NCI-H446 treated with DMSO at 0.1 percent for 48 hours (cell line): ENCODE measurements at places on chromosomes 7 and 10.

DNA sequence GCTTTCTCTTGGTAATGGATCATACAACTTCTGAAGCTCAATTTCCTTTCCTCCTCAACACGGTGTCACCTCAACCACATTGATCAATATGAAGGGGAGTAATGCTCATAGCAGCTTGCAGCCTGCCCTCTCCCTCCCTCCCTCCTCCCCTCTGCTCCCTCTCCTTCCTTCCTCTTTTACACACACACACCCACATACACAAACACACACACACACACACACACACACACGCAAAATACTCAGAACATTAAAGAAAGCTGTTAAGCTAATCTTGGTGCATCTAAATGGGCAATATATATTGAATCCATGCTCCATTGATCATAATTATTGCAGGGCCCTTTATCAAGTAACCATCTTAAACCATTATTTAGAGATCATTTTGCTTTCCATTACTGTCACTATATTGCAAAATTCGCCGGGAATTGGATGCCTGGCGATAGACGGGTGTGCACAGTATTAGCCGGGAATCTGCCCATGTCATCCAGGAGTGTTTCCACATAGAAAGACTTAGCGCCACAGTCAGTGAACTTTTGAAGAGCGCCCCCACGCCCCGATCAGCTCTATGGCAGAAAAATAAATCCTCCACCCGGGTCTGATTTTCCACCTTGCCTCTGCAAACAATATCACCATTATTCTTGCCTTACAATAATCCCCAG lies 122.0 kb downstream of the PRLHR start:
- no peak for DNase-seq

- no peak for DNase-seq
These were observed 1018.0 kb upstream of the CELF2 start for GRCh38 chr10:9999627-10000026.

DNA sequence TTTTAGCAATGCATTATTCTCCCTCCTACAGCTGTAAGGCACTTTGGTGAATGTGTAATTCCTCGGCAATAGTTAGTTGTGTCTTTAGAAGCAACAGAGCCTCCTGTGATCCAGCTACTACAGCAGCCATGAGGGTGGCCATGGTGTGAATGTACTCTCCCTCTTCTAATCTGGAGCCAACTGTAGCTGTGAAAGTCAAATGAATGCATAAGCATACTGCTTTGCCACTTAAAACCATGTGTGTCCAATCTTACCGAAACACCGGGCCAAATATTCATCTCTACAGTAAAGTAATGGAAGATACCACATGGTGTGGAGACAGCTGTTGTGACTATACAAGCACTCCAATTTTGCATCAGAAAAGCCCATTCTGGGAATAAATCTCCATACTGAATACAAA lies 195.0 kb downstream of the DNAJC1 start:
- DNase-seq: peak; percentile 59

DNA sequence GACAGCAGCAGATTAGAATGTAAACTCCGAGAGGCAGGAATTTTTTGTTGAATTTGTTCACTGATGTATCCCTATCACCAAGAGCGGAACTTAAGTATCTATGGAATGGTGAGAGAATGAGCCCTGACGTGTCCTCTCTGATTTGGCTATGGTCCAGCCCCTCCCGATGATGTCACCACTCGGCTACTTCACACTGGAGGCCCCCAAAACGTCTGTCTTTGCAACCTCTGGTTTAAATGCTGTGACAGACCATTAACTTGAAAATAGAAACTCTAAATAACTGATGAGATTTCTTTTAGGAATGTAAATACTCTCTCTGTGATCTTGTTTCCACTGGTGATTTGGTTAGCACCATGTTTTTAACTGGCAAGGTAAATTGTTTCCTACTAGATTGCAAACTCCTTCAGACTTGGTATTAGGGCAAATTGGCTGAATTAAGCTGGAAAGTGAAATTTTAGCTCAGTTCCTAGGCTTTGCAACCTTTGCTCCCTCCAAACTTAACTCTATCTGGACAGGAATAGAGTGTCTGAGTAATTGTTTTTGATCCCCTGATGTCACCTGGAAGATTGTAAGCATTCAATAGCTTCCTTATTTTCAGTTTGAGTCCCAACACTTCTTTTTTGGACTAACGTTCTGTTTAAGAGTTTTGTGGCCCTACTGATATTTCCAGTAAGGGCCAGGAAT lies 19.1 kb downstream of the SLC16A12 start:
- DNase-seq: no peak

- DNase-seq: no peak
These were observed 373 bp downstream of the PAXIP1 start for GRCh38 chr7:155002411-155003091.

GRCh38 chr7:38291117-38291647 lies 17.7 kb upstream of the TARP start:
- no peak for DNase-seq

DNA sequence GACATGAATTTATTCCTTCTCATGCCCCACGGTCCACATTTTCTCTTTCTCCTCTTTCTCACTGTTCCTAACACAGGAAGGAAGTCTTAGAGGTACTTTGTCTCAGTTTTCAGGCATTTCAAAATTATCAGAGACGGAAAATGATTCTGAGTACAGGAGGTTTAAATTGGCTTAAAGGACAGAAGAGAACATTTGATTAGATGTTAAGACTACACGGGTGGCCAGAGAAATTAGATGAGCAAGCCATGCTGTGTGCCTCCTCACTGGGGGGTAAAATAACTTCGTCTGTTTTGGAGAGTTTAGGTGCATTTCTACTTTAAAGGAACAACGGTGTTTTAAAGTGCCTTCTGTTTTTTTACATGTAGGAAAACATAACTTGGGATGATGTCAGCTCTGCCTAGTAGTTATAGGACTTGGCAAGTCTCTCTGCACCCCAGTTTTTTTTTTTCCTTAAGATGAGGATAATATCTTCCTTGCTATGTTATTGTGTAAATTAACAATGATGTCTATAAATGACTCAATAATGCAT lies 66.9 kb downstream of the MCMBP start:
- DNase-seq: no peak

- no peak for DNase-seq
These were observed 11.5 kb downstream of the PTF1A start for GRCh38 chr10:23203369-23204325.

DNA sequence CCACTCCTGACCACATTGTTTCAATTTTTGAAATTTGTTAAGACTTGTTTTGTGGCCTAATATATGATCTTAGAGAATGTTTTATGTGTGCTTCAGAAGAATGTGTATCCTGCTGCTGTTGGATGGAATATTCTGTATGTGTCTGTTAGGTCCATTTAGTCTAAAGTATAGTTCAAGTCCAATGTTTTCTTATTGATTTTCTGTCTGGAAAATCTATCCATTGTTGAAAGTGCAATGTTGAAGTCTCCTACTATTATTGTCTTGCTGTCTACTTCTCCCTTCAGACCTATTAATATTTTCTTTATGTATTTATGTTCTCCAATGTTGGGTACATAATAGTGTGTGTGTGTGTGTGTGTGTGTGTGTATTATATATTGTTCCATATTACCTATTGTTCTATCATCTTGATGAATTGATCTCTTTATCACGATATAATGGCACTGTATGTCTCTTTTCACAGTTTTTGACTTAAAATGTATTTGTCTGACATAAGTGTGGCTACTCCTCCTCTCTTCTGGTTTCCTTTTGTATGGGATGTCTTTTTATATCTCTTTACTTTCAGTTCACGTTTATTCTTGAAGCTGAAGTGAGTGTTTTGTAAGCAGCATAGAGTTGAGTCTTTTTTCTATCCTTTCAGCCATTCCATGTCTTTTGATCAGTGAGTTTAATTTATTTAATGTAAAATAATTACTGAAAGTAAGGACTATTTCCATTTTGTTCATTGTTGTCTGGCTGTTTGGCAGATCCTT lies 61.3 kb downstream of the AKR1D1 start:
- no peak for DNase-seq

GRCh38 chr10:129222436-129222835 lies 244.6 kb upstream of the MGMT start:
- DNase-seq: no peak

GRCh38 chr7:25206765-25207164 lies 21.5 kb downstream of the NPVF start:
- DNase-seq: no peak

GRCh38 chr7:132428247-132428919 lies 147.9 kb downstream of the PLXNA4 start:
- no peak for DNase-seq

DNA sequence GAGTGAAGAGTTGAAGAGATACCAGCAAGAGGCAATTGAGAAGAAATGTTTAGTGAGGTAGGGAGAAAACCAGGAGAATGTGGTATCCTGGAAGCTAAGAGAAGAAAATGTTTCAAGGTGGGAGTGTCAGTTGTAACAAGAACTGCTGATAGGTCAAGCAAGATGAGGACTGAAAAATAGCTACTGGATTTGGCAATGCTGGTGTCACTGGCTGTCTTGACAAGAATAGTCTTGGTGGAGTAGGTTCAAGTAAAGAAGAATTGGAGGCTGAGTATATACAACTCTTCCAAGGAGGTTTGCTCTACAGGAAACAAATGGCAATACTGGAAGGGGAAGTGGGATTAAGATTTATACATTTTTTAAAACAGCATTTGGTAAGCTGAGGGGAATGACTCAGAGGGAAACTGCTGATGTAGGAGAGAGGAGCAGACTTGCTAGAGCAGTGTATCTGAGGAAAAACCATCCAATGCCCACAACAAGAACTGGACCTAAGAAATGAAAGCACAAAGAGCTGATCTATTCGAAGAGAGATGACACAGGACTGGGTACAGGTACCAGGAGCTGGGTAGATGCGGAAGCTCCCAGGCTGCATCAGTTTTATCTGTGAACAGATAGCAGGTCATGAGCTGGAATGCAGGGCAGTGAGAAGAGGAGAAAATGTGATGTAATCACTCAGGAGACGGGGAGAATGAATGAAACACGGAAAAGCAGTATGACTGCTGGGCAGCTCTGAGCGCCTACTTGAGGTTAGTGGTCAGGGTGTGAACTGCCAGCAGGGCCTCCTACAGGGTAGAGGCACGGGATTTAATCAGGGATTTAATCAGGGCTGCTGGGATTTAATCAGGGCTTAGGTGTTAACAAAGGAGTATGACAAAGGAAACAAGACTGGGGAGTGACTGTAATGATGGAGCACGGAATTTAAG lies 34.5 kb downstream of the FAM25A start:
- no peak for DNase-seq

GRCh38 chr10:133379152-133379800 lies at the start of gene PAOX:
PAOX (plus strand) TSS chr10:133379262; CDS start chr10:133379317, 55 bp downstream.
- no peak for DNase-seq

- DNase-seq: peak; percentile 24
These were observed 285.1 kb downstream of the ZEB1 start for GRCh38 chr10:31604096-31604495.

GRCh38 chr7:35424869-35425495 lies 171.1 kb upstream of the TBX20 start:
- DNase-seq: no peak

- no peak for DNase-seq
These were observed 6.3 kb upstream of the XPNPEP1 start for GRCh38 chr10:109929501-109930219.

GRCh38 chr7:116786791-116787443 lies 75.5 kb upstream of the CAPZA2 start:
- no peak for DNase-seq

DNA sequence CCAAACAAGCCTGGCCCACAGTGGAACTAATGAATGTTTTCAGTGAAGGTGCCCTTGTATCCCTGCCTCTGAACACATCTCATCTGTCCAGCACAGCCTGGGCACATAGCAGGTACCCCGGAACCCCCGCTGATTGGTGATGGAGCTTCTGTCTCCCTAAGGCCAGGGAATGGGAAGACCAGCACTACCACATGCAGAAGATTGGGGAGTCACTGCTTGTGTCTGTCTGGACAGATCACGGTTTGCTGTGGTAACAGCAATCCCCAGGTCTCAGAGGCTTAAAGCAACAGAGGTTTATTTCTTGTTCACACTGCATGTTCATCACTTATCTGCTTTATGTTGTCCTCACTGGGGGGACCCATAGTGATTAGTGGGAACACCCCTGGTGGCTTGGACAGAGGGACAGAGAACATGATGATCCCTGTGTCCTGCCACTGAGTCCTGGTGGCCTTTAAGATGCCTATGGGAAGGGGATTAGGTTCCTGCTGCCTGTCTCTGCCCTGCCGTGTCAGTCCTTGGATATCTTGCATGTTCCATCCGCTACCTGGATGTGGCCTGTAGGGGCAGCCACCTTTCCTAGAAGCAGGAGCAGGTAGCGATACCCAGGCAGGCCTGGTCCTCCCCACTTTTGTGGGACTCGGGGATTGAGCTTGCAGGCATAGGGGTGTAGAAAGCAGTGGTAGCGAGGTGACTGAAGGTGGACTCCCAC lies 3.6 kb downstream of the TSPAN14 start:
- no peak for DNase-seq

DNA sequence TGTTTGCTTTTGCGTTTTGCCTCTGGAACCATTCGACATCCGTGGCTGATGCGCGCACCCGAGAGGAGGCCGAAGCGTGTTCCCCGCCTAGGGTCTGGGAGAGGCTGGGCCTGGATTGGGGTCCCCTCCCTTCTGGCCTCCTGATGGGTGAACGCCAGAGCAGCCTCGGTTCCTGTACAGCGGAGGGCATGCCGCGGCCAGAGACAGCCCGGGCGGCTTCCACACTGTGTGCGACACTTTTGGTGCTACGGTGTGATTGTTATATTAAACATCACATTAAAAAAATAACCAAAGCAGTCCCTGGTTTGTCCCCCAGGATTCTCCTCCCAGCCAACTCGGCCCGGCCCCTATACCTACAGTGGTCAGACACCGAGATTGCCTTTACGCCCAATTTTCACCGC lies 3.7 kb upstream of the HOXA7 start:
- DNase-seq: no peak

GRCh38 chr7:148927123-148928045 lies 43.3 kb upstream of the EZH2 start:
- no peak for DNase-seq

GRCh38 chr7:102152672-102153598 lies 133.7 kb upstream of the SH2B2 start:
- DNase-seq: no peak

DNA sequence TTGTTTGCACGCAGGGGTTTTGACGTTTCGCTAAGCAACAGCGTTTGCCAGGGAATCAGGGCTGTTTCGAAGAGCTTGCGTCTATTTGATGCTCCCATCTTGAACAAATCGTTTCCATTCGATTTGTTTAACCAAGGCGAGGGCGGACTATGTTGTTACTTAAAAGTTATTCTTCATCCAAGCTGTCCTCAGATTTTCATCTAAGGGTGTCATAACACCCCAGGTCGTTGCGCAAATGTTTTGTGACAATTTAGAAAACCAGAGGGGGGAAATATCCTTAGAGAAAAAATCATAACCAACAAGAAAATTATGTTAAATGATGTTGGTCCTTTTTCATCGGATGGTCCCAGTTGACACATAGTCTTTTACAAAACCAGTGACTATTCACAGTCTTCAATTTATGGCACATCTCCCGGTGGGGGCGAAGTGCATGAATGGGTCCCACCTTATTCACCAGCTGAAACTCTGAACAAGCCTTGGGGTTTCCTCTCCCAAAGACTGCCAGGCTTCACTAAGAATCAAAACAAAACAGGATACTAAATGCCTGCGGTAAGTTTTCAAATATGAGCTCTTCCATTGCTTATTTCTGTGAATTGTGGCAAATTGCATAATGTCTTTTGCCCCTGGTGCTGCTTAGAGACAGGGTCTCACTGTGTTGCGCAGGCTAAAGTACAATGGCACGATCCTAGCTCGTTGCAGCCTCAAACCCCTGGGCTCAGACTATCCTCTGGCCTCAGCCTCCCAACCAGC lies 109.9 kb downstream of the REEP3 start:
- DNase-seq: no peak
